Forelimb muscle (tissue), 1 donor: ENCODE measurements at places on chromosomes 16 and 17. TPM values are rescaled to one million over a fixed set of nuclear protein-coding genes. Genes with fewer than 3 reads are reported as not detected.

DNA sequence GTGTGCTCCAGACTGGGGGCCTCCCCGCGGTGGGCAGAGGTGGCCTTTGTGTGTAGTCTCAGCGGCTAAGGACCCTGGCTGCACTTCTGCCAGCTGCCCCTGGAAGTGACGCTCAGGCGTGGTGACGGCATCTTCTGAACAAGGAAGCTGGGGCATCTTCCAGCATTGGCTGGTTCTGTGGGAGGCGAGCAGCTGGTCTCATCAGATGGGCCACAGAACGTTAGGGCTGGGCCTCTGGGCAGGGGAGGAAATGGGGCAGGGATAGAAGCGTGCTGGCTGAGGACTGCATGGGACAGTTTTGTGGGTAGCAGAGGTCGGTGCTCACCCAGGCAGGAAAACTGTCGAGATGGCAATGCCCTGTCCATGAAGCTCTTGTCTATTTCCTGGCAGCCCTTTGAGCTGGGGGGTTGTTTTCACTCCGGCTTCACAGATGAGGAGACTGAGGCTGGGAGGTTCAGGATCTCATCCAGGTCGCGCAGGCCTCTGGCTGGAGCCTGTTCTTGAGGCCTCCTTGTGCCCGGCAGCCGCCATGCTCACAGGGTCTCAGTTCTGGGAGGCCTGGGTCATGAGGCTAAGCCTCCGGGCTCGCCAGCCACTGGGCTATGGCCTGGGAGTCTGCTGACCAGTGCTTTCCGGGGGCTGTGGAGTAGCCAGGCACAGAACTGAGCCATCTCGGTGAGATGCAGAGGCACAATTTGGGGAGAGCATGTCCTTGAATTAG, 16.3 kb downstream of the IRF8 start:
- no peak for DNase-seq

- DNase-seq, result no peak
Observed at GRCh38 chr17:76166168-76166567, 25.1 kb upstream of the FOXJ1 start.

The HYDIN gene
- 2.8 TPM for polyA plus RNA-seq

DNA sequence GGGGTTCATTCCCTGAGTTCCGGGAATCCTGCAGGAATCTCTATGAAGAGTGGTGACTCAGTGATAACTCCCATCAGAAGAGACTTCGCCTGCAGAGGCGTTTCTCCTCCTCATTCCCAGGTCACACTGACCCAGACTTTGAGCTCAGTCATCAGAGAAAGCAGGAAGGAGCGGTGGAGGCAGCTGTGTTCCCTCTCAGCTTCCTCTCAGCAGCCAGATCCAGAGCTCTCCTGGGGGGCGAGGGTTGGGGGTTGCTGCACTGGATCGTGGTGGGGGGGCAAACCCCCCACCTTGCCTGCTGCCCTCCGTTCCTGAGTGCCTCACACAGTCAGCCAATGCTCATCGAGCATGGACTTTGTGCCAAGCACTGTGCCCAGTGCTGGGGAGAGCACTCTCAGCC, 271.2 kb downstream of the CBLN1 start:
- no peak for DNase-seq

- DNase-seq, result no peak
Observed at GRCh38 chr16:11484691-11485258, 101.9 kb downstream of the LITAF start.

DNA sequence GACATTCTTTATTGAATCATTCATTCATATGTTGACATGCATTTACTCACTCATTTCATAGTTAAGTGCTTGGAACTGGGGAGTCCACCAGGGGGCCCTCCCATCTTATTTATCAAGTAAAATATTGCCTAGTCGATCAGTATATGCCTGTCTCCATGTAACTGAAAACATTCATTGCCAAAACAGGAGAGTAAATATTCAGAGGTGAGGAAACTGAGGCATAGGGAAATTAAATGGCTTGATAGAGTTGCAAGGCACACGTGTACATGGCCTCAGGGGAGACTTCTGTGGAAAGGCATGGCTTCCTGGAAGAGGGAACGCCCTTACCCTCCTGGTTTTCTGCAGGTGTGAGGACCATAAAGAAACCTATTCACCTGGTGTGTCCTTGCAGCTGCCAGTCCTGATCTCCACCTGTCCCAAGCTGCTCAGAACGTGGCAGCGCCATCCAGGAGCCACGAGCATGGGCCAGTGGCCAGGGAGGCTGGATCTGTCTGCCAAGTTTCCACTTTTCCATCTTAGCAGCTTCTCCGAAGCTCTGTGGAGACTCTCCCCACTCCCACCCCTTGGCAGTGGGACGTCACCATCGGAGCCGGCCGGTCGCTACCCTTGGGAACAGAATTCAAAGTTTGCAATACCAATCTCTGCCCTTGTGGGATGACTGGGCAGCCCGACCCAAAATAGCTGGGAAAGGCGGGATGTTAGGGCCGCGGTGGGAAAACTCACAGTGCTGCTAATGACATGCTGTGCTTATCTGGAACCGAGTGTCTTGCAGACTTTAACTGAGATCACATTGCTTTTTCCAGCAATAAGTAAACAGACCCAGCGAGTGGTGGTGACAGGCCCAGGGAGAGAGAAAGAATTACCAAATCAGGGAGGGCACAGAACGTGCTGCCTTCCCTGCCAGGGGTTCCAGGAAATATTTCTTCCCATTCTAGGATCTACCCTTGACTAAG, 4.1 kb upstream of the C1QTNF1 start:
- no peak for DNase-seq

GRCh38 chr16:9141813-9142212, 50.4 kb downstream of the HAPSTR1 start:
- no peak for DNase-seq

The G6PC3 gene
- polyA plus RNA-seq, result 35.0 TPM

DNA sequence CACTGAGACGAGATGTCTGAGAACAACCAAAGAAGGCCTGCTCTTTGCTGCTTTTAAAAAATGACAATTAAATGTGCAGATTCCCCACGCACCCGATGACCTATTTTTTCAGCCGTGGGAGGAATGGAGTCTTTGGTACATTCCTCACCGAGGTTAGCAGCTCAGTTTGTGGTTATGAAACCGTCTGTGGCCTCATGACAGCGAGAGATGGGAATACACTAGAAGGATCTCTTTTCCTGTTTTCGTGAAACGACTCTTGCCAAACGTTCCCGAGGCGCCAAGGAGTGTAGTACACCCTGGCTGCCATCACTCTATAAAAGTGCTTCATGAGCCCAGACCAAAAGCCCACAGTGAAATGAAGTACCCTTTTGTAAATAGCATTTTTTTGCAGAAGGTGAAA, 87.8 kb downstream of the CRISPLD2 start:
- no peak for DNase-seq

DNA sequence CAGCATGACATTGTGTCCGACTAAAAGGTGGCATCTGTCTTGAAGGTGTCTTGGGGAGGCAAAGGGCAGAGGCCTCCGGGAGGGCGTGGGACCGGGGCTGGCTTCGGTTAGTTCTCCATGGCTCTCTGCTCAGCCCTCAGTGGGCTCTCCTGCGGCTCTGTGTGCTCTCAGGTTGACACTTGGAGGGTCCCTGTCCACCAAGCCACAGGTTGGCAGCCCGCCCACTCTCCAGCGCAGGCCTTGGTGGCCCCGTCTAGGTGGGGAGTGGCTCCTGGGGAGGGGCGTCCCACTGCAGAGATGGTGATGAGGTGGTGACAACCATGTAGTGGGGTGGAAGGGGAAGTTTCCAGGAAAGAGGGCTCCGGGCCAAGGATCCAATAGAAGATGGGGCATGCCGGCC, 31.6 kb downstream of the ADGRG5 start:
- DNase-seq, result no peak

DNA sequence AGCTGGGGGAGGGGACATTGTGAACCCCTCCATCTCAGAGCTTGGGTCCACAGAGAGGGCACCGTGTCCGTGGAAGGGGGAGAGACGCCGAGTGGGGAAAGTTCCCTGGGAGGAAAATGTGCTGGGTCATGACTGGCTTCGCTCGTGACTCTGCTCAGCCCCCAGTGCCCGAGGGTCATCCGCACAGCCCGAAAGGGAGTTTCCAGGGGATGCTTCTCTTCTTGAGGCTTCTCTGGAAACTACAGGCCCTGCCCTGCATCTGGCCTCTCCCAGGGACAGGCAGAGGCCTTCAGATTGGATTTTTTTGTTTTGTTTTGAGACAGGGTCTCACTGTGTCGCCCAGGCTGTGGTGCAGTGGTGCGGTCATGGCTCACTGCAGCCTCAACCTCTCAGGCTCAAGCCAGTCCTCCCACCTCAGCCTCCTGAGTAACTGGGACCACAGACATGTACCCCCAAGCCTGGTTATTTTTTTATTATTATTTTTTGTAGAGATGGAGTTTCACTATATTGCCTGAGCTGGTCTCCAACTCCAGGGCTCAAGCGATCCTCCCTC, 9.8 kb upstream of the GSE1 start:
- no peak for DNase-seq

The COPRS gene
- polyA plus RNA-seq, result 31.4 TPM

DNA sequence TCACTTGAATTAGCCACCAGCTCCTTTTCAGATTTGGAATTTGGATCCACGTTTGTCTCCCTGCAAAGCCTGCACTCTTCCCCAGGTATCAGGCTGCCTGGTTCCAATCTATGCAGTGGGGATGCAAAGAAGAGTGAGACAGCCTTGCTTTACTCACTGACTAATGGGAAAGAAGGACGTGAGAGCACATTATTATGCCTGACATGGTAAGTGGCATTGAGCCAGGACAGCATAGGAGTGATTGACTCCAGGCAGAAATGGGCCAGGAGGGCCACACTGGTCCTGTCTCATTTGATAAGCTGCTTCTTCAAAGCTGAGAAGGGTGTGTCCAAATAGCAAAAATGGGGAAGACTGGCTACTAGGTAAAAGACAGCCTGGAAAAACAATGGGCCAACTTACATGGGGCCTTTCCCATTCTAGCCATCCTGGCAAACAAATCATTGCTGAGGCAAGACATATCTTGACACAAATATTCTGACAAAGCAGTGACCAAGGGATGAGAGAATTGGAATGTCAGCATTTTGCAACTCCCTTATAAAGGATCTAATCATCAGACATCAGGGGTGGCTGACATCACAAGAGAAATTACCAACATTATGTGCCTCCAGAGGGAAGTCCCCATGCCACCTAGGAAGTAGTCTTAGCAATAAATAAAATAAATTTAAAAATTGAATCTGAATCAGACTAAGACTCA, 38.6 kb downstream of the CDH11 start:
- no peak for DNase-seq

GRCh38 chr17:6365200-6365943, 69.5 kb downstream of the AIPL1 start:
- DNase-seq, result no peak

DNA sequence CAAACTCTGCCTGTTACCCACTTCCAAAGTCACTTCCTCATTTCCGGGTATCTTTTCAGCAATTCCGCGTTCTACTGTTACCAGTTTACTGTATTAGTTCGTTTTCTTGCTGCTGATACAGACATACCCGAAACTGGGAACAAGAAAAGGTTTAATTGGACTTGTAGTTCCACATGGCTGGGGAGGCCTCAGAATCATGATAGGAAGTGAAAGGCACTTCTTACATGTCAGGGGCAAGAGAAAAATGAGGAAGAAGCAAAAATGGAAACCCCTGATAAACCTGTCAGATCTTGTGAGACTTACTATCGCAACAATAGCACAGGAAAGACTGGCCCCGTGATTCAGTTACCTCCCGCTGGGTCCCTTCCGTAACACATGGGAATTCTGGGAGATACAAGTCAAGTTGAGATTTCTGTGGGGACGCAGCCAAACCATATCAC, 30.9 kb downstream of the PAFAH1B1 start:
- DNase-seq, result no peak

The ZACN gene
- 7.2 TPM for polyA plus RNA-seq

DNA sequence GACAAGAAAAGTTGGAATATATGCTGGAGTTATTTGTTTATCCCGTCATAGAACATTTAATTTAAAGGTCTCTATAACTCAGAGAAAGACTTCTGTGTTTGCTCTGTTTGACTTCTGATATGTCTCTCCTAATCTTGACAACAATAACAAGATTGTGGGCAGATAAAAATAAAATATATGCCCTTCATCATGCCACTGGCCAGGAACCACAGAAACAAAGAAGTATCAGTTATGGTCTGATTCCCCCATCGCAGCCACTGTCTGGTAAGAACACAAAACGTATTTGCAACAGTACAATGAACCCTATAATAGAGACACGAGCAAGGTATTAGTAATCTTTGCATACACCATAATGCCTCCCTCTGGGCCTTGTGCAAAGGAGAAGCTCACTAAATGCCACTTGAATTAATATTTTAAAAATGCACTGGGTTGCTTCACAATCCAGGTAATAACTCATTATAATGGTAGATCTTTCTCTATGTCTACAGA, 1498.3 kb downstream of the CDH11 start:
- no peak for DNase-seq

The ACSM3 gene
- polyA plus RNA-seq, result 2.9 TPM
